ENCODE measurements at places on chromosomes 7 and 10.

DNA sequence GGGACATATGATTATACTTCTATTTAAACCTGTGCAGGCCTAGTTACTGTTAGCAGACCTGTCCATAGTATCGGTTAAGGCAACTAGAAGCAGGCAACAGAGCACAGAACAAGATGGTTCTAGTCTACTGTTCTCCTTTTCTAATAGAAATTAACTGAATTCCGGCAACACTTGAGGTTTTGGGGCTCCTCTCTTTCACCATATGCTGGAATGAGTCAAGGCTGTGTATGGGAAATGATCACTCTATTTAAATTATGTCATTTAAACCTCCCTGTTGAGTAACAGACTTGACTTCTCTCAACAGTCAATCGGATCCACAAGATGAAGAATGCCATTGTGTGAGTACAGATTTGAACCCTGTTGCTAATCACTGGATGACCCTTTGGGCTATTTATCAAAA, 6.2 kb upstream of the OTUD1 start:
- no peak for DNase-seq

GRCh38 chr10:77516575-77516974, 121.0 kb downstream of the KCNMA1 start:
- no peak for DNase-seq

DNA sequence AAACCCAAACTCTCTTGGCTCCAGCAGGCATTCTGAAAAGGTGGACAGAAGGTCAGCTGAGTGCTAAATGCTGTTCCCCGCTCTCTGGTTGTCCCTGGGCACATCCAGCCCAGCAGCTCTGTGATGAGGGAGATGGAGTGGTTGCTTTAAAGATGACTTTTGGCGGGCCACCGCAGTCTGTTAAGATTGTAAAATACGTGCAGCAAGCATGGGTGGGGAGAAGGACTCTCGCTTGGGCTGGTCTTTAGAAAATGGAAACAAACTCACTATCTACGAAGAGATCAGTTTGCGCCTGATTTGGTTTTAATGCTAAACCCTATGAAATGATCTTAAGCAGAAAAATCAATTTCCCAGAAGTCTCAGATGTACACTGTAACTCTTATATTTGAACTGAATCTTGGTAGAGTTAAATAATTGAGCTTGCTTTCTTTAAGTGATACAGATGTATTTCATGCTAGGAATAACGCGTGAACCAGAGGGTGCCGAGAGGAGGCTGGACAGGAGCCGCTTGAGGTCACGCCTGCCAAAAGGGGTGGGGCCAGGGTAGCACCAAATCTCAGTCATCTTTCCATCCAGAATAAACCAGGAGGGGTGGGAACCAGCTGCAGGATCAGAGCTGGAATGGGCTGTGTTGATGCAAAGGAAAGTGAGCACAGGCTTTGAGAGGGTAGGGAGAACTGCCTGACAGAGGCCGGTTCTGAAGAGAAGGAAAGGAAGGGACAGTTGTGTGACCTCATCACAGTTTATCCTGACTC, 170.2 kb upstream of the MKI67 start:
- DNase-seq = no peak

DNA sequence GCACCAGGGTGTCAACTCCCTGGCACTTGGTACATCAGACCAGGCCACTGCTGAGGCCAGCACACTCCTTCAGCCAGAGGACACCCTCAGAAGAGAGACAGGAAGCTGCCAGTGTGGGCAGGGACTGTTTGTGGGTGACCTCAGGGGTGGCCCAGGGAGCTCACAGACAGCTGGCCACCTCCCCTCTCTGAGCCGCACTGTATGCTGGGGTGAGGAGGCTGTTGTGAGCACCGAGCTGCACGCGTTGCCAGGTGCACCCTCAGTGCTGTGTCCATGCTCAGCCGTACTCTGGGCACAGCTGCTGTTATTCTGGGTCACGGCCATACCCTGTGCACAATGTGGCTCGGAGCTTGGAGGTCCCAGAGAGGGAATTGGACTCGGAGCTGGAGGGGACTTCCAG, 61.5 kb upstream of the NANOS1 start:
- DNase-seq = no peak

DNA sequence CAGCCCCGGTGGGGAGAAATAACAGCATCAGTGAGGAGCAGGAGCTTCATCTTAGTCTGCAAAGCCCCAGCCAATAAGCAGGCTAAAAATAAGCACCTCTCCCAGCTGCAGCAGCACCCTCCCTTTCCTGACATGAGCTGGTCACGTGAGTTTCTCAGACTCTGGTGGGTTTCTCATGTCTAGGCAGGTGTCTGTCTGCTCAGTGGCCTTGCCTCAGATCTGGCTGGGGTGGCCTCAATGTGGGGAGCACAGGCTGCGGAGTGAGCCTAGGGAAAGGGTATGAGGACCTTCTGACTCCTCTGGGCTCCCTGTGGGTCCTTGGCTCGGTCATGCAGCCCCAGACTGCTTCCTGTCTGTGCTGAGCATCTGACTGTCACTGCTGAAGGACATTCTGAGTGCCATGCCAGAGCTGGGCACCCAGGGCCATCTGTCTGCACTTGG, 81.6 kb upstream of the LRRC4 start:
- DNase-seq = no peak

GRCh38 chr7:139095194-139095659, 14.3 kb downstream of the ZC3HAV1 start:
- DNase-seq = peak; percentile 82

DNA sequence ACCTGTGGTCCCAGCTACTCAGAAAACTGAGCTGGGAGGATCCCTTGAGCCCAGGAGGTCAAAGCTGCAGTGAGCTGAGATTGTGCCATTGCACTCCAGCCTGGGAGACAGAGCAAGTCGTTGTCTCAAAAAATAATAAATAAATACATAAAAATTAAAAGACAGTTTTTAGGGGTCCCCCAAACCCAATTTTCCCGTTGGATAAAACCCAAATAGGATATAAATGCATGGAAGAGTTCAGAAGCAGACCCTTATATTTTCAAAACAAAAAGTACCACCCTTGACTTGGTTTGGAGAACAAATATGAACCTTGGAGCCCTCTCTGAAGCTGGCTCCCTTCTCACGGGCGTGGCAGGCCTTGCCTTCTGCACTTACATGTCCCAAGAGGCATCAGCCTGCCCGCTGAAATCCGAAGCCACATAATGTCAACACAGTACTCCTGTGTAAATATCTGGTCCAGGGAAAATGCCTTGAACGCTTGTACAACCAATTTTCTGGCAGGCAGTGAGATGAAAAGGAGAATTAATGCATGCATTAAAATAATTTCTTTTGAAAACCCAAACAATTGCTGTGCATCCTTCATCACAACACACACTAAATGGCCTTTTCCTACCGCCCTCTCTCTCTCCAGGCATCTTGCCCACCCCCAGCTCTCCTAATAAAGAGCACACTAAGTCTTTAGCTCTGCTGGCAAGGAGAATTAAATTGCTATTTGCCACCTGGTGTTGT, 46.4 kb upstream of the PARD3 start:
- no peak for DNase-seq

DNA sequence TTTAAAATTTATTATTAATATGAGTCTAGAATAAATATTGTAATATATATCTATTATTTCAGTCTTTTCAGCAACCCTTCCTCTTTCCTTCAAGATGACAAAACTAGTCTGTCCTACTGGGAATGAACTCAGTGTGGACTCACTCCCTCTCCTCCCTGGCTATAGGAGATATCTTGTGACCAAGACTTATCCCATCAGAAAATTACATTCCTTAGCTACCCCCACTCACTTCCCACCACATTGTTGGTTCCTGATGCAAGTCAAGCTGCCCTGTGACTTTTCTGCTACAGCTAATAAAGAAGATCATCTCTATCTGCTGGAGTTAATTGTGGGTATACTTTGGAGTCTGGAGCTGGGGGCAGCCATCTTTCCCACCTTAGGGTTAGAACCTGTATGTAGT, 28.0 kb upstream of the MCU start:
- DNase-seq = no peak

DNA sequence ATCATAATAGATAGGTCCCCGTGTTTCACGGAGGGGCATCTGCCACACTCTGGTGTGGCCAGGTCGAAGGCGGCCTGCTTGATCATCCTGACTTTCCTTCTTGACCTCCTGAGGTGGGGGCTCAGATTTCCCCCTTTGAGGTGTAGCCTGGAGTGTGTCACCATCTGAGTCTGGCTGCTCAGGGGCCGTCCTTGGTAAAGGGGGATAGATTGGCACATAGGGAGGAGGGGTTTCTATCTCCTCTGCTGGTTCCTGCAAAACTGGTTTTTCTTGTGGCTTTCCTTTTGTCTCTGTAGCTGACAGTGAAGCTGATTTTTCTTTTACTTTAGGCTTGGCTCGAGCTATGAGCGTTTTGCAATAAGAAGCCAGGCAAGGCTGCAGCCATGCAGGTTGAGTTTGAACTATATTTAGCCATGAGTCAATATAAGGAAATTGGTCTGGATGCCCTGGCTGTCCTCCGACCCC, 7.1 kb upstream of the ZNF117 start:
- no peak for DNase-seq

- DNase-seq = no peak
Measured at GRCh38 chr10:73218431-73219191, 28.4 kb downstream of the DNAJC9 start.

DNA sequence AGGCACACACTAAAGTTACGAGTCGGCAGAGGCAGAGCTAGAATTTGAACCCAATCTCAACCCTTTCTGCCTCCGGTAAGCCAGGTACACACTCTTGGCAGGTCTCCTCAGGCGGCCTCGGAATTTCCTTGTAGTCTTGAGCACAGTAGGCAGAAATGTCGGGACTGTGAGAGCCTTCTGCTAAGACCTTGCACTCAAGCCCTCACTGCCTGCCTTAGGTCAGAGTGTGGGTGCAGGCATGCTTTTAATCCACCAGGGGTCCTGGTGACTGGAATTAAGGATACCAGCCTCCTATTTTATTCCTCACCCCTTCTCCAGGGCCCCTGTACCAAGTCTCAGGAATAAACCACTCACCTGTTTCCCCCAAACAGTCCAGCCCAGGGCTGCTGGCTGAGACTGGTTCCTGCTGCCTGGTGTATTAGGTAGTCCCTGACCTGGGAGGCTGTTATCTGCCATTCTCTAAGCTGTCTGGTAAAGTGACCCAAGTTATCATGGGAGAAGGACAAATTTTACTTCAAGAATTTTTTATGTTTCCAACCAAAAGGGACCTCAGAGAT, 855 bp downstream of the ATP6V1F start:
- DNase-seq = peak; percentile 64

GRCh38 chr7:27996141-27996540, 184.5 kb downstream of the JAZF1 start:
- no peak for DNase-seq

- no peak for DNase-seq
Measured at GRCh38 chr7:85520175-85520574, 333.3 kb upstream of the SEMA3D start.

- DNase-seq = no peak
Measured at GRCh38 chr7:18573410-18574234, 78.1 kb downstream of the HDAC9 start.

- no peak for DNase-seq
Measured at GRCh38 chr10:113382691-113383090, 170.2 kb upstream of the HABP2 start.

- DNase-seq = no peak
Measured at GRCh38 chr7:4655311-4655710, 26.8 kb upstream of the FOXK1 start.

DNA sequence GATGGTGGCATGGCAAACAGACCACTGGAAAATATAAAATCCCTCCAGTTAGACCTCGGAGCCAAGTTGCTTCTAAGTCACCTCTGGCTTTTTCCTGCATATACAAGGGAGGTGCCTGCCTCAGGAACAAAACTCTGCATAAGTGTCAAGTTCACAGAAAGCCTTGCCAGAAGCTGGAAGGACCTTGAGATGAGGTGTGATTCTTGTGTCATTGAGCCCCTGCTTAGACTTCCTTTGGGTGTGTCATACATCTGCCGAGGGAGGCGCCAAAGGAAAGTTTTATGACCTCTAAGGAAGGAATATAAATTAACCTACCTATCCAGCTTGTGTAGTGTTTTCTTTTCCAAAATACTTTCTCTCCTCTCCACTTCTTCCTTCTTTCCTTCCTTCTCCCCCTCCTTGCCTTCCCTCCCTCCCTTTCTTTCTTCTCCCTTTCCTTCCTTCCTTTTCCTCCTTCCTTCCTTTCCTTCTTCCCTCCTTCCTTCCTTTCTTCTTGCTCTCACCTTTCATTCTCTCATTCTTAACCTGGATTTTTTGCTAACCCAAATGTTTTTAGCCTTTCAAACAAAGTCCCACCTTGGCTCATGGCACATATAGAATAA, 75.2 kb downstream of the TRIL start:
- DNase-seq = no peak

- DNase-seq = no peak
Measured at GRCh38 chr10:98892523-98892922, 343.1 kb downstream of the HPSE2 start.

DNA sequence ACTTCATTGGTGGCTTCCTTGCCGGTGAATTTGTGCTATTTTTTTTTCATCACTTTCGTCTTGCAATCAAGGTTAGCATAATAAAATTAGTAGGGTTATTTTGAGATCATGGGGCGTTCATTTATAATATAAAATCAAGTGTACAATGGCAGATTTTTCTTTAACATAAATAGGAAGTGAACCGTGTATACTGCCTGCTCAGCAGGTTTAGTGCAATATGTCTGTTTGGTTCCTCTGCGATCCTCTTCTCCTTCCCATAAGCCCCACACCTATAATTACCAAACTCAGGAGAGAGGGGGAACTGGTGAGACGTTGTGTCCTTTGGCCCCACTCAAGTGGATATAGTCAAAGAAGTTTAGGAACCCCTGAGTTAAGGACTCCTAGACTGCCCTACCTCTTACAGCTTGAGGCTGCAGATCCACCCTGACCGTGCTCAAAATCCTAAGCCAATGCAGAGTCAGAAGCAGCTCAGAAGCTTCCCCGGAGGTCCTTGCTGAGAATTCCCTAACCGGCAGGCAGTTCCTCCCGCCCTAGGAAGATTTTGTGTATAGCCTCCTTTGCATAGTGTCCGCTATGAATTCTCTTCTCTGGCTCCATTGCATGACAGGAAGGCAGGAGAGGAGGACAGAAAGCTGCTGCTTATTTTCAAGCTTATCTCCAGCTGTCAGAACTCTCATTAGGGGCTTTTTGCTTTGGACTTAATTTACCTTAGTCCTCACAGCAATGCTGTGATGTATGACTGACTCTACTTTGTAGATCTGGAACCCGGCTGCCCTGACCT, 41.5 kb downstream of the PYROXD2 start:
- DNase-seq = no peak

DNA sequence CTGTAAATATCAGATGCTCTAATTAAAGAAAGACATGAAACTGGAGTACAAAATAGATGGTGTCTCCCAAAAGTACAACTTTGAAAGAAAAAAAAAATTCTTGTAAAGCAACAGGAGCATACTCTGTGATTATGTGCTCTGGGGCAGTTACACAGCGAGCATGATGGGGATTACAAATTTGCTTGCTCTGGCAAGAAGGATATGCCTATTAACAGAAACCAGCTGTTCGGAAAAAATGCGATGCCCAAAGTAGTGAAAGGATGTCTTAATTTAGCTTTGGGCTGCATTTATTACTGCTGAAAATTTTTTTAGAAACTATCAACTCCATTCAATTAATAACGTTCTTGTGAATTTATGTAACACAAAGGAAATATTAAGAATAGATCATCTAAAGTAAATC, 256.9 kb upstream of the TPK1 start:
- no peak for DNase-seq
